ENCODE measurements at places on chromosomes 1 and 21.

DNA sequence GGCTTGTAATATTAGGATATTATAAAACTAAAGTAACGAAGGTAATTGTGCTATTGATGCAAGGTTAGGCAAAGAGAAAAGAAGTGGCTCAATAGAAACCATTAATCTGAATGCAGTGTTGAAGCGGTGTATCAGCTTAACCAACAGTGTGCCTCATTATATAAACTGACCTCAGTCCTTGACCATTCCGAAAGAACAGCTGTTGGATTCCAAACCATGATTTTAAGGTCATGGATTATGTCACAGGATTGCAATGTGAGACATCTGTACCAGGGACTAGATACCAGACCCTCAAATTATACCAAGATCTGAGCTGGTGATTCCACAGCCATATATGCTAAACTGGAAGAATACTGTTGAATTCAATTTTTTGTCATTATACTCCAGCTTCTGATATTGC is 134.2 kb upstream of the HP1BP3 start:
- DNase-seq, result no peak

DNA sequence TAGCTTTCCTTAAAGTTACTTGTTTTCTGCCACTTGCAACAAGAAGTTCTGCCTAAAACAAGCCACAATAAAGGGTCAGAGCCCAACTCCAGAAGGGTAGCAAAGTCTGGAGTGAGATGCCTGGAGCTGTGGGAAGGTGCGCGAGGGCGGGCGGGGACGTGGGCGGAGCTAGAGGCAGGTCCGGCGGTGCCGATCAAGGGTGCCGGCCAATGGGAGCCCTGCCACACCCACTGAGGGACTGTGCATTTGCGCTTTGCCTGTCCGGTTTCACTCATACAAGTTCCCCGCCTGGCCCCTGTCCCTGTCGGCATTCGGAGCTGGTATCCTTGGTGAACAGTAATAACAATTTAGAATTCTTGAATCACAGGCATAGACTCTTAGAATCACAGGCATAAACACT is 732.4 kb downstream of the MATN1 start:
- no peak for DNase-seq

GRCh38 chr1:223553957-223554356 is 111.5 kb downstream of the CAPN8 start:
- no peak for DNase-seq

DNA sequence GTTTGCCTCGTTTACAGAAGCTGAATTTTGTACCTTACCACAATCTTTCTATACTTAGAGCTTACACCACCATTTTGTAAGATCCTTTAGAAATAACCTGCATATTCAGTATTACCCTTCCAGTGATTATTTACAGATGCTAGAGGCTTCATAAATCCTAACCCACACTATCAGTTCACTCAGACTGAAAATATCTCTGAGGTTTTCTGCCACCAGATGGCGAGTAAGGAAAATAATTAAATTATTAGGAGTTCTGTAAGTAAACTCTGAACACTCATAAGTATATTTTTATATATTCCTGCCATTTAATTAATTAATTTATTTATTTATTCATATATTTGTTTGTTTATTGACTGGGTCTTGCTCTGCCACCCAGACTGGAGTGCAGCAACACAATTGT is 1635.2 kb downstream of the PLA2G4A start:
- no peak for DNase-seq

- no peak for DNase-seq
Observed at GRCh38 chr1:90100566-90100965, 105.7 kb downstream of the ZNF326 start.

- DNase-seq, result no peak
Observed at GRCh38 chr1:169585181-169585580, 1.1 kb downstream of the F5 start.

- no peak for DNase-seq
Observed at GRCh38 chr1:223006917-223007648, 136.0 kb downstream of the TLR5 start.

GRCh38 chr1:47420547-47420946 is 4.5 kb downstream of the FOXE3 start:
- DNase-seq, result no peak

- DNase-seq, result no peak
Observed at GRCh38 chr1:157284451-157284850, 146.3 kb upstream of the ETV3 start.

DNA sequence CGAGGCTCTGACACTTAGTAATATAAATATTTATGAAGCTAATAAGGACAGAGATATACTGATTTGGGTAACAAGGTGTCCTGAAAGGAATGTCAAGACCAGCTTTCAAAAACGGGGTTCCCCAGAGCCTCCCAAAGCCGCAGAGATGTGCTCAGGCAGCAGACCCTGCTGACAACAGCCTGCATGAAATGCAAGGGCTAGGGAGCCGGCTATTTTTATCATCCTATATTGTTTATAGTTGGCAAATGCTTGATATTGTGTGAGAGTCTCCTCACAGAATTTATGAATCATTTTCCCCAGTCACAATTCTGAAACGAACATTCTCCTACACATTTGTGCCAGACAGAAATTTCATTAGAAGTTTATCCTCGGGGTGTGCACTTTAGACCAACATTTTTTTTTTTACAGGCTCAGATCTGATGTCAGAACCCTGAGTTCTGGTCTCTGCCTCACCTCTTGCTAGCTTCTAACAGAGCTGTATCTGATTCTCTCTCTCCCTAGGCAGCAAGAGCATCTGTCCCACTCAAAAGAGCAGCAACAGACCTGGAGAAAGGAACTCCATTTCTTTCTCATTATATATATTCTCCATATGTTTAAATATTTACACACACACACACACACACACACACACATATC is 302.3 kb upstream of the PLD5 start:
- no peak for DNase-seq

DNA sequence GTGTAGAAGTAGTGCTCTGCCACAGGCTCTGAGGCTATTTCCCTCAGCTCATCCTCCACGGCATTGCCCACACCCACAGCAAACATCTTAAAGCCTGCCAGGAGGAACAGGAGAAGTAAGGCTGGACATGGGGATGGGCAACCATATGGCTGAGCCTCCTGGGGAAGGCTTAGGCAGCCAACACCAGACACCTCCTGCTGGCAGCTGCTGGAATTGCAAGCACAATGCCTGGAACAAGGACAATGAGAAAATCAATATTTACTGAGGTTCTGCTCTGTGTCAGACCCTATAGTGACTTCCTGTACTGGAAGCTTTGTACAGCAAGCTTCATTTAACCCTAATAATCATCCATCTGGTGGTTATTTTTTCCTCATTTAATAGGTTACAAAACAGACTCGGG is 8.2 kb downstream of the MATN1 start:
- DNase-seq, result no peak

DNA sequence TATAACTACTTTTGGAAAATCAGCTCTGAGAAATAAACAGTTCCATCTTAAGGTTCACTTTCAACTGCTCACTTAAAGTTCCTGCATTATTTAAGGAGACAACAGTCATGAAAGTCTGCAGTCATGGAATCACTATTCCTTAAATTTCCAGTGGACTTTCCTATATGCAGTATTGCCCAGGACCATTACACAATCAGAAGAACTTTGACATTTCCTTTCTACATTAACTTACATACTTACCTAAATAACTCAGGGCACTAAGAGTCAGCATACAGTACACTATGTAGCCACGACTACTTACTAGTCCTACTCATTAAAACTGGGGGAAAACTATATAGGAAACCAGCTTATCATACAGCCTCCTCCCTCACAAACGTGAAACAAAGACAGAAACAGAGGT is 220.1 kb downstream of the SLC45A1 start:
- no peak for DNase-seq

DNA sequence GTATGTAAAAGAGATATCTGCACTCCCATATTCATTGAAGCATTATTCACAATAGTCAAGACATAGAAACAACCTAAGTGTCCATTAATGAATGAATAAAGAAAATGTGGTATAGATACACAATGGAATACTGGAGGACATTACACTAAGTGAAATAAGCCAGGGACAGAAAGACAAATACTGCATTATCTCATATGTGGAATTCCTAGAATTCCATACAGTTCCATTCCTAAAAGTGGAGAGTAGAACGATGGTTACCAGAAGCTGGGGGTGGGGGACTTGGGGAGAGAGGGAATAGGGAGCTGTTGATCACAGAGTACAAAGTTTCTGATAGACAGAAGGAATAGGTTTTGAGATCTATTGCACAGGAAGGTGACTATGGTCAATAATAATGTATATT is 7.4 kb downstream of the TMED5 start:
- DNase-seq, result no peak

DNA sequence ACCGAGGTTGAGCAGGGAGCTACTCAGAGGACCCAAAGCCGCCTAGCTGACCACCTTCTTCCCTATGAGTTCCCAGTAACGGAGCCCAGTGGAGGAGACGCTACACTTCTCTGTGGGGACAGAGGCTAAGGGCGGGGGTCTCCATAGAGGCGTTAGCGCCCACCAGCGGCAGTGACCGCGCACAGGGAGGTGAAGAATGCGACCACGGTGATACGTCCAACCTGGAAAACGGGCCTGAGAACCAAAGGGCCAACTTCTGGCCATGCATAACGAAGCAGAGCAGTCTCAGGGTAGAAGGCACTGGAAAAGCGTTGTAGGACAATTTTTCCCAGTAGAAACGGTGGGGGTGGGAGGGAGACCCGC is 400 bp upstream of the COG2 start:
- DNase-seq, result no peak

- DNase-seq, result no peak
Observed at GRCh38 chr21:41479686-41480085, 28.3 kb downstream of the TMPRSS2 start.

DNA sequence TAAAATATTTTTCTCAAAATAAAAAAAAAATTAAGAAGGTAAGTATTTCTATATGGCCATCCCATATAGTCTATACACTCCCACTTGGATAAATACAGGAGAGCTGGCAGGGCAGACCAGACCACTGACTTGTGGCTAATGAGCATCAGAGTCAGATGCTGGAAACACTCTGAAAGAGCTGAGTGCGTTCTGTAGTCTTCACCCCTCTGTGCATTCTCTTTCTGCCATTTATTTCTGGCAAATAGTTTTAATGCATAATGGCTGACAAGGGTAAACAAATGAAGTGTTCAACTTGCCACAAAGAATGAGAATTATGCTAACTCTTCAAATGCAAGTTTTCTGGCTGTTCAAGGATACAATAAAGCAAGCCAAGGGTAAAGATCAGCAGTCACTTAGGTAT is 191.7 kb downstream of the TTLL7 start:
- DNase-seq, result no peak

- no peak for DNase-seq
Observed at GRCh38 chr1:206897175-206897574, at the start of gene IL24. Gene IL24, plus strand, starts transcription at chr1:206897443. Its CDS starts 390 bp downstream, at chr1:206897833.

DNA sequence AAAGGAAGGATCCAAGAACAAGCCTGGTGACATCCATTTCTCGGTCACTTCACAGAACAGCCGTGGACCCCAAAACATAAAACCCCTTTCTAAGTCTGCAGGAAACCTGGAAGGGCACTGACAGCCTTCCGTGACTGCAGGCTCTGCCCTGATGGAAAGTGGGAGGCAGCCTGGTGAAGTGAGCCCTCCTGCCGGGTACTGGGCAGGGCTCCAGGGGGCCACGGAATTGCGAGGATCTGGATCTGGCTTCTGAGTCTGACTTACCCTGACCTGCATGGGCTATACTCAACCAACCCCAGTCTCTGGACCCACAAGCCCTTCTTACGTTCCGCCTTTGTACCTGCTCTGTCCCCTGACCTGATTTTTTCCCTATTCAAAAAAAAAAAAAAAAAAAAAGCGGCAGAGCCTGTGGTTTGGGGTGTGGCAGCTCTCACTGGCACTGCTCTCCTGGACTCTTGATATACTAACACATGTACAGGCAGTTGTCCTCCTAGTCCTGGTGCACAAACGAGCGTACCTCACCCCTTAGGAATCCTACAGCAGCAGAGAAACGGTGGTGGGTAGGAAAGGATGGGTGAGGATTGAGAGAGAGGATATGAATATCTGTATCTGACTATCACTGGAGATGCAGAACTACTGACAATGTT is 82.9 kb downstream of the BEND5 start:
- DNase-seq, result no peak

DNA sequence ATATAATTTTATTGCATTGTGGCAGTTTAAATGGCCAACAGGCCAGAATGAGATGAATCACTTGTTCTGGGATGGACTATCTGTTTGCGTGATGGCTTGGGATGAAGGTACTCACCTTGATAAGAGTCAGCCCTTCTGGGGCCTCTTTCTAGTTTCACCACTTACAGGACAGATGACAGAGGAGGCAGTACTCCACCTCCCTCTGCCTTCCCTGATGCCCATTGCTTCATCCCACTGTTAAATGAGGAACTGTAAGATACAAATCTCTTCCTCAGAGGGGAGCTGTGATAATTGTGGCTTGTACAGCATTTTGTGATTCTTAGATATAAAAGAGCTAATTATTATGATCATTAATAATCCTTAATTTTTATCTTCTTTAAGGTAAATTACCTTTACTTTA is 3.7 kb upstream of the TCHH start:
- no peak for DNase-seq

GRCh38 chr1:62832276-62832675 is 48.3 kb downstream of the ATG4C start:
- DNase-seq, result no peak

DNA sequence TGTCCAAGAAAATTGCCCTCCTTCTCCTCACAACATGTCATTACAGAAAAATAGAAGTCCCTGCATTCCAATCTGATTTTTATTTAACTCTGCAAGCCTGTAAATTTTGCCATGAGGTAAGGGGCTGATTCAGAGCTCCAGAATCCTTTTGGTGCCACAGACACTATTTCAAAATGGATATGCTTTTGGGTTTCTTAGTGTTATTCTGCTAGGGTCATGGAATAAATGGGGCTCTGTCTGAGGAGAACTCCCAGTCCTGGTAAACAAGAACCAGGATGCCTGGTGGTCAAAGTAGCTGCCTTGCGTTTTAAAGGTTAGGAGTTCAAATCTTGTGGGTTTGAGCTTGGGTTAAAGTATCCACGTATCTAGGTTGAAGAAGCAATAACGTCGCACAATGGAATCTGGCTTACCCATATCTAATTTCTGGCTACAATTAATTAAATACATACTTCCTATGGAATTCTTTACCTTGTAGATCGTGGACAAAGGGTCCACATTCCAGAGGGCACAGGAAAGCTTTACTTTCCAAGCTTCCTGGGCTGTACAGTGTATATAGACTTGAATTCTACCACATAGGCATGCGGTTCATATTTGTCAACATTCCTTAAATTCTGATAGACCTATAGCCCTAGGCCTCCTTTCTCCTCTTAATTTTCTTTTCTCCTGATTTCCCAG is 98.0 kb upstream of the CDC42BPA start:
- no peak for DNase-seq

GRCh38 chr1:45116340-45116739 is 90.1 kb downstream of the ZSWIM5 start:
- DNase-seq, result no peak
